ENCODE measurements at places on chromosomes 12 and 14.

DNA sequence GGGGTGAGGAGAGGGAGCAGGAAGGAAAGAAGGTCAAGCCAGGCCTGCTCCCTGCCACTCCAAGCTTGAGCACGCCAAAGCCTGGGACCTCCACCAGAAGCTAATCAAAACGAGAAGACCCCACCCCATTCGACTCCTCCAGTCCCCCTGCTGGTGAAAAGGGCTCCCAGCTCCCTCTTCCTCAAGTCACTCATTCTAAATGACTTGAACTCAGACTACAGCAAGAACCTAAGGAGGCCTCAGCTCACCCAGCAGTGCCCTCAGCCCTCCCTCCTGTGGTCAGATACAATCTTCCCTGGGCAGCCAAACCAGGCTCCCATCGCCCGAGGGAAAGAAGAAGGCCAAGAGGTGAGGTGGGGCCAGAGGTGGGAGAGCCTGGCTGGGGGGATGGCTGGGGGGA, 17.4 kb downstream of the HDAC7 start:
- no peak for DNase-seq

DNA sequence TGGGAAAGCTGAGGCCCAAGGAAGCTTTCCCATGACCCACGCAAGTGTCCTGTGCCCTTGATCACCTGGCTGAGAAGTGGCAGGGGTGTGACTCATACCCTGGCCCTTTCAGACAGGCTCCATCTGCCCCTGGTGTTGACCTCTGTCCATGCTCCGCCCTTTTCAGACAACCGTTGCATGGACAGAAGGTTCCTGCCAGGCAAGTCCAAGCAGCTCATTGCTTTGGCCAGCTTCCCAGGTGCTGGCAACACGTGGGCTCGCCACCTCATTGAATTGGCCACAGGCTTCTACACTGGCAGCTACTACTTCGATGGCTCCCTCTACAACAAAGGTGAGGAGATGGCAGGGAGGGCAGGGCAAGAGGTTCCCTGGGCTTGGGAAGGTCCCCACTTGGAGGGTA, 103.5 kb downstream of the WSCD2 start:
- DNase-seq, result no peak

GRCh38 chr12:116783525-116784237, 45.6 kb downstream of the RNFT2 start:
- no peak for DNase-seq

- DNase-seq, result no peak
These were observed 148.0 kb downstream of the SLC38A4 start for GRCh38 chr12:46677749-46678148.

GRCh38 chr12:55842681-55843429, at the start of gene MMP19:
TSS of gene MMP19 (minus strand) at chr12:55842936. CDS start at chr12:55842830, 106 bp downstream.
- DNase-seq, result no peak

- DNase-seq, result no peak
These were observed 20.8 kb downstream of the CKAP4 start for GRCh38 chr12:106226884-106227640.

DNA sequence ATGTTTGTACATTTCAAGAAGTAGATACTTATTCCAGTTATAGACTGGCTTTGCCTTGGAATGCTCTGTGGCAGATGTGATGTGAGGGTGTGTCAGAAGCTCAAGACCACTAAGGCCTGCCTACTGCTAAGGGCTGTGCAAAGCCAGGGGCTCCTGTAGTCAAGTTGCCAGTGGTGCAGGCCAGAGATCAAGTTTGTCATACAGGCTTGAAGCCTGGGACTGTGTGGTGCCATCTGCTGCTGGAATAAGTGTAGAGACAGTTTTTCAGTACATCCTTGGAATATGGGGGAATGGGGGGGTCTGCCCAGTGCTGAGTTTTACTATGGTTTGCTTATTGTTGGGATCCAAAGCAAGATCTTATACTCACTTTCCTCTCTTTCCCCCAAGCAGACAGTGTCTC, 649.9 kb upstream of the FOXG1 start:
- no peak for DNase-seq

DNA sequence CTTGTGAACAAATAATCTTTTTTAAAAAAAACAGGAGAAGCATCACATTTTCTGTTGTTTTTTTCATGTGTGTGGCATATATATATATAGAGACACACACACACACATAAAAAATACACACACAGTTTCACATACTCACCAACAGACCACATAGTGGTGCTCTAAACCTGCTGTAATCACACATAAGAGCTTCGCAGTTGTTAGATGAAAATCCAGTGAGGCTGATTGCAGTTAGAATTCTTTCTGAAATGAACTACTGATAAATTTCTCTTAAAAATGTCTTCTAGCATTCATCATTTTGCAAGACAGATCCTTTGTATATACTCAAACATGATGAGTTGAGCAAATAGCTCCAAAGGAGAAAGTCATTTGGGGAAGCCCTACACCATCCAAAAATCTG, 434.3 kb upstream of the STXBP6 start:
- DNase-seq, result no peak

GRCh38 chr12:15774819-15775218, 14.4 kb downstream of the EPS8 start:
- no peak for DNase-seq

- DNase-seq, result no peak
These were observed 19.4 kb upstream of the IFNG start for GRCh38 chr12:68178774-68179439.

DNA sequence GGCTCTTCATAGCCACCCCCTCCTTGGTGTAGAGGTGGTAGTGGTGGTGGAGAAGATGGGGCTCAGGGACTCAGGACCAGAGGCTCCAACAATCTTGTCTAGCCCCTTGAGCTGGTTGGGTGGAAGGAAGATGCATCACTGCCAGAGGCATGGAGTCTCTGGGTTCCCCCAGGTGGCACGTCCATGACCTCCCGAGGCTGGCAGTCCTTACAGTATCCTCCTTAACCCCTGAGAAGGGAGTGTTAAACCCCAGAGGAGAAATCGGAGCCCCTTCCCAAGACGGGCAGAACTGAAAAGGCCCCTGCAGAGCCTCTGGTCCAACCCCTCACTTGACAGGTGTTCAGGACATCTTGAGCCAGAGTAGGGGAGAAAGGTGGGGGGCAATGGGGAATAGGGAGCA, 9.1 kb downstream of the KRT83 start:
- no peak for DNase-seq

- DNase-seq, result no peak
These were observed 753.1 kb upstream of the TBX3 start for GRCh38 chr12:115437061-115437567.

GRCh38 chr12:94868161-94868560, 135.3 kb downstream of the NDUFA12 start:
- DNase-seq, result no peak

DNA sequence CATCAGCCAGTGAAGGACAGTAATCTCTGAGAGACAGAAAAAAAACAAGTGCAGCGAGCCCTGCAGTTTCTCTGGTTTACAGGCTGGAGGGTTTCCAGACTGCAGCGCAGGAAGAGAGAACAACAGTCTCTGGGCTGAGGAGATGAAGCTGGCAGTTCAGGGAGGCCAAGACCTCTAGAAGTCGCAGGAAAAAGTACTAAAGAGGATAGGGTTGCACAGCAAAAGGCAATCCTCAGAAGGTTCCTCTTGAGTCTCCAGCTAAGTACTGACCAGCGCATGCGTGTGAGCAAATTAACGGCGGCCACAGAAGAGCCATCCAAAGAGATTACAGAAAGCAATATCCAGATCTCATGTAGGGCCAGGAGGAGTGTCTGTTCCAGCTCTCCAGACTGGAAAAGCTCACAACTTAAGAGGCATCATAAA, 12.2 kb upstream of the CCDC60 start:
- DNase-seq, result no peak

- no peak for DNase-seq
These were observed 29.1 kb upstream of the GPR132 start for GRCh38 chr14:105094193-105094907.

DNA sequence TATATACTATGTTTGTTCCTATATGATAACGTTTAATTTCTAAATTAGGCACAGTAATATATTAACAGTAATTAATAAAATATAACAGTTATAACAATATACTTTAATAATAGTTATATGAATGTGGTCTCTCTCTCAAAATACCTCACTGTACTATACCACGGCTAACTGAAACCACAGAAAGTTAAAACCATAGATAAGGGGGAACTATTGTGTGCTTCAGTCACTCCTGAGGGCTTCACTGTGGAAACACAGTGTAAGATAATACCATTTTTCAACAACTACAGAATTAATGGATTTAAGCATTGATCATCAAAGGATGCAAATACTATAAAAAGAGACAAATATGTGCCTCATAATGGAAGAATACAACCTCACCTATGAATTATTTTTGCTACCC, 266.4 kb upstream of the RGS6 start:
- DNase-seq, result no peak

- no peak for DNase-seq
These were observed 1.3 kb upstream of the ERGIC2 start for GRCh38 chr12:29382251-29382650.
